Epithelial cell of prostate (primary cell): ENCODE measurements at places on chromosomes 3 and 15.

DNA sequence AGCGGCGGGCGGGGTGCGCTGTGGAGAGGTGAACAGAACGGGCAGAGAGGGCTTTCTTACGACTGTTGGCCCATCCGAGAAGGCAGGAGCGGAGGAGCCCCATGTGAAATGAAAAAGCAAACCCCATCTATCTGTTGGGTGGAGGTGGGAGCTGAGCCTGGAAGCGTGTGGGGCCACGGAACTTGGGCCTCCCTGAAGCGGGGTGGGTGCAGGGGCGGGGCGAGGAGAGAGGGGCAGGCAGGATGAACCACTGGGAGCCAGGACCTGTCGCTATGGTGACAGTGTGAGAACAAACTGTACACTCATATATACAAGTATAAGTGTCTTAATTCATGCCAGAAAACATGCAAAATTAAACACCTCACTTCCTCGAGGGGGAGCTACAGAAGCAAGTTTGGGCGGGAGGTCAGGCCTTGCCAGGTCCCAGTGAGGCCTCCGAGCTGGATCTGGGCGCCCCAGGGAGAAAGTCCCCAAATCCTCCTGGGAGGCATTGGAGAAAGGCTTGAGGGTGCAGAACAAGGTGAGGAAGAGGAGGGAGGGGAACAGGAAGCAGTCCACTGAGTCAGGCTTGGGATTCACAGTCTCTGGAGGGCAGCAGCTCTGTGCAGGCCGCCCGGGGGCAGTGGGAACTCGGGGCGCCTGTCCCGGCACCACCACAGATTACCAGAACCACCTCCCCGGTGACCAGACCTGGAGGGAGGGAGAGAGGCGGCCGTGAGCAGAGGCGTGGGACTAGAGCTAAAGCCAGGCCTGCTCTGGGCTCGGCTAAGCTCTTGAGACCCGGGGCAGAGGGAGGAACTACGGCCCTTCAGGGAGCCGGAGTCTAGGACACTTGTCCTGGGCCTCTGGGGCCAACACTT lies 34.8 kb downstream of the RBPMS2 start:
- DNase-seq, result no peak

GRCh38 chr3:16509721-16510619 lies 3.5 kb downstream of the RFTN1 start:
- DNase-seq, result no peak

- no peak for DNase-seq
Observed at GRCh38 chr3:140762746-140763145, 84.9 kb downstream of the TRIM42 start.

DNA sequence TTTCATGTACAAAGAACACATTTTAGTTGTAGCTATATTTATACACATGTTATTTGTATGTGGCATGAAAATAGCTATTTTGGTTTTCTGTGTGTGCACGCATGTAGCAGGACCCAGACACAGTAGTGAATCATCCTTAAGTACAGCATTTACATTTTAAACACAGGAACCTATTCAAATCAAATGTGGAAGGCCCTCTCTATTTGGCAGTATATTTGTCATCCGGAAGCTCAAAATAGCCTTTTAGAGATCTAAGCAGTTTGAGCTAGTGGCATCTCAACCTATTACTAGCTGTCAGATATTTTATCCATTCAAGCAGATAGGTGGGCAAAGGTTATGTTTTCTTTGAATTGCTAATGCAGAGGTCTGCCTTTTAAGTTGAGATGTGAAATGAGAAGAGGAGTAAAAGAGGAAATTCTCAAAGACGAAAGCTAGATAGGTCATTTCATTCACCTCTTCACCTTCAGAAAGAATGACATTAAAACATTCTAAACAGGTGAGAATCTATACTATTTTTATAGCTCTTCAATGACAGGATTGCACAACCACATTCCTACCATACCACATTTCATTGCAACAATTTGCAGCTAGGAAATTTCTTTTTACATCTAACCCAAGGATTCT lies 46.3 kb upstream of the TIPARP start:
- no peak for DNase-seq

- no peak for DNase-seq
Observed at GRCh38 chr15:56832125-56832524, 86.3 kb upstream of the TCF12 start.

- DNase-seq, result no peak
Observed at GRCh38 chr15:35991386-35991785, 445.4 kb upstream of the DPH6 start.

- no peak for DNase-seq
Observed at GRCh38 chr3:32195995-32196540, 42.4 kb upstream of the CMTM8 start.

DNA sequence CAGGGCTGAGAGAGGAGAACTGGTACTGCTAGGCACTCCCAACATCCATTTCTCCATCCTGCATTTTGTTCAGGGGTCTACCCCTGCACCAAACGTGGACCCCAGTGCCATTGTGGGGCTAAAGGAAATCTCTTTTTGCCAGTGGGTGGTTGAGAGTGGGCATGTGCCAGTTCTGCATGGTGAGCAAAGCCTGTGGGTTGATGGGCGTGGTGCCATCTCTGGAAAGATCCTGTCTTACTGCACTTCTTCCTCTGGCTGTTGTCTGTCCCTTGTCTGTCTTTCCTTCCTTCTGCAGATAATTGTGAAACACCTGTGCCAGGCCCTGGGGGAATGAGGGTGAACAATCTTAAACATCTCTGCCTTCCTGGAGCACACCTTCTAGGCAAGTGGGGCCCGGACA lies 1.4 kb upstream of the RARRES1 start:
- no peak for DNase-seq

- peak; percentile 63 for DNase-seq
Observed at GRCh38 chr15:82792068-82792467, 13.8 kb downstream of the FSD2 start.

DNA sequence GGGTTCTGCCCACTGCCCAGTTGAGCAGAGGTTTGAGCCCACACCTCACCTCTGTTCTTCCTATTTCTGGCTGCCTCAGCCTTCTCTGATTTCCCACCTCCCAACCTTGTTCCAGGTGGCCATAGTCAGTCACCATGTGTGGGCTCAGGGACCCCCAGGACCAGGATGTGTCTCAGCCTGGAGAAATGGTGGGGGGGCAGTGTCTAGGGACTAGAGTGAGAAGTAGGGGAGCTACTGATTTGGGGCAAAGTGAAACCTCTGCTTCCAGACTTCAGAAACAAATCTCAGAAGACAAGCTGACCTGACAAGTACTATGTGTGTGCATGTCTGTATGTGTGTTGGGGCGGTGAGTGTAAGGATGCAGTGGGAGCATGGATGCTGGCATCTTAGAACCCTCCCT lies 22.9 kb downstream of the SHF start:
- no peak for DNase-seq

- DNase-seq, result no peak
Observed at GRCh38 chr15:54150255-54150654, 172.0 kb downstream of the UNC13C start.

DNA sequence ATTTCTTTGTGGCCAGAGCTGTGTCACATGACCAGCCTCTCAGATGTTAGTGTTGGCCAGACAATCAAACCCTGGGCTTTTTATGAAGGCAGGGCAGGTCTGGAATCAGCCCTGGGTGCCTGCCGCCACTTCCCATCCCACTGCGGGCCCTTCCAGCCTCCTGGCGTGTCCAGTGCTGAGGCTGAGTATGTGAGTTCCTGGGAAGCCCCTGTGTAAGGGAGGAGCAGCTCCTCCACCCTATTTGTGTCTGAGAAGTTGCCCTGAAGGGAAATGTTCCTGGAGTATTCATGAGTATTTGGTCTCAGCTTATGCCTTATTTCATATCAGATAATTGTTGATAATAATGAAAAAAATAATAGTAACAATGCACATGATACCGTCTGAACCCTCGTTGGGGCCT lies 190.1 kb downstream of the NSMCE3 start:
- DNase-seq, result no peak
